HS-5 (cell line): ENCODE measurements at places on chromosomes 7 and 10.

DNA sequence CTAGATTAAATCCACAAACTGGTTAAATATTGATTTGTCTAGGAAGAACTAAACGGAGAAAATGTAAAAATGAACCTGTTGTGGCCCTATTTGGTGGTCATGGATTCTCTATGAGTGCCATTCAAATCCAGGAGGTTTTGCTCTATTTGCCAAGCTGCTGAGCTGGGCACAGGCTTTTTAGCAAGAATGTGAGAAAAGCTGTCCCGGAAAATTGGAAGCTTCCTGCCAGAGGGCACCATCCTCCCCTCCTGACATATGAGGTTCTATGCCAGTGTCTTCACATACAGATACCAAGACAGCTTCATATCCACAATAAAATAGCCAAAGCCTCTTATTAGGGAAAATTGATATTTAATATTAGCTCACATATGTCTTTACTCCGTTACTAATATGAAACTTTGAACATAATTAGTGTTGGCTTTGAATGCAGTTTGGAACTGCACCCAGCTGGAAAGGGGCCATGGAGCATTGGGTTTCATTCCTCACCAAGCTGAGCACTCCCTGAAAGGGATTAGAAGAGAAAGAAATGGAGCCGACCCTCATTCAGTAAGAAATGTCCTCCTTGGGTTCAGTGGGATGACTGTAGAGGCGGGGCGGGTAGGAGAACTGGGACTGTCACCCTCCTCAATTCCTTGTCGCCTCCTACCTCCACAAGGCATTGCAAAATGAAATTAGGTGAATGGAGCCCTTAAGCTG, 47.8 kb downstream of the NRCAM start:
- DNase-seq, result no peak

- DNase-seq, result no peak
These were observed 186.2 kb upstream of the MTPN start for GRCh38 chr7:136163340-136163801.

DNA sequence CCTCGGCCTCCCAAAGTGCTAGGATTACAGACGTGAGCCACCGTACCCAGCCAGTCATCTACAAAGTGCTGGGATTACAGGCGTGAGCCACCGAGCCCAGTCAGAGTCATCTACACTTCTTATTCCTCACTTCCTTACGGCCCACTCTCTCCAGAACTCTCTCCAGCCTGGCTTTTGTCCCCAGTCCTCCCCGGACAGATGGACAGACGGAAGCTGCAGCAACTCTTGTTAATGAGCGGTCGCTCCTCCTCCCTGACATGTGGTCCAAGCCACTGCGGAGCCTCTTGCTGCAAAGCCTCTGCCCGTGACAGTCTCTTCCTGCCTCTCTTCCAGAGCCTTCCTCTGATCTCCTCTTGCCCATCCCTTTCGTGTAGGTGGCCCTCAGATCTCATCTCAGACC, 45.9 kb downstream of the TMEM270 start:
- no peak for DNase-seq

GRCh38 chr10:1733720-1734119, 3.6 kb downstream of the ADARB2 start:
- no peak for DNase-seq

DNA sequence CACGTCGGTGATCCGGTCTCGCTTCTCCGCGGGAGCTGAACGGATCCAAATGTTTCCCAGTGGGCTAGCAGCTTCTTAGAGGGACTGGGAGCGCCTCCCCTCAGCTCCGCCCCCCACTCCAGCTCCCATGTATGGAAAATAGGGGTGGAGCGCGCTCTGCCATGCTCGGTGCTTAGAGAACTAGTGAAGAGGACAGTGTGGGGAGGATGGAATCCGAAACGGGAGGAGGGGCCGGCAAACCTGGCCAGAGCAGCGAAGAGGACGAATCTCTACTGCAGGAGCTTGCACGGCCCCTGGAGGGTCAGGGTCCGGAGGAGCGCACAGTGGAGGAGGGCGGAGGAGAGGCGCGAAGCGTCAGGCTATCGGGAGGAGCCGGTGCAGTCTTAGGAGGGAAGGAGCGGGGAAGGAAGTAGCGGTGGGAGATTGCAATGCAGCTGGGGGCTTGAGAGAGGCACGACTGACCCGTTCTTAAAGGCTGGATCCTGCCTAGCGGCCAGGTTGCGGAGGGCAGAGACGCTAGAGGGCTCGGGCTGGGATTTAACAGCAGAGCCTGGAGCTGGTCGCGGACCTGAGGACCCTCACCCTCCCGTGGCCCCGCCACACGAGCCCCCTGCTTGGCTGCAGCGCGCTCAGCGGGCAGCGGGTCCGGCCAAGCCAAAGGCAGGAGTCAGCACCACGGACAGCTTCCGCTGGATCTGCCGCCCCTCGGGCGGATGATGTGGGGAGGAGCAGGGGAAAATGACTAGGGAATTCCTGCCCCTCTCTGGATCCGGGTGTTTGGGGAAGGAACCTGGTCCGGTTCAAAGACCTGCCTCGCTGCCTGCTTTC, at the start of gene PRLHR:
TSS of gene PRLHR (minus strand) at position 51 of the 828 bp plus-strand sequence. CDS start 404 bp downstream, outside the sequence.
- no peak for DNase-seq

GRCh38 chr7:106997487-106998271, 46.8 kb upstream of the PRKAR2B start:
- DNase-seq, result no peak

- no peak for DNase-seq
These were observed 8.9 kb downstream of the FGF8 start for GRCh38 chr10:101766753-101767599.

DNA sequence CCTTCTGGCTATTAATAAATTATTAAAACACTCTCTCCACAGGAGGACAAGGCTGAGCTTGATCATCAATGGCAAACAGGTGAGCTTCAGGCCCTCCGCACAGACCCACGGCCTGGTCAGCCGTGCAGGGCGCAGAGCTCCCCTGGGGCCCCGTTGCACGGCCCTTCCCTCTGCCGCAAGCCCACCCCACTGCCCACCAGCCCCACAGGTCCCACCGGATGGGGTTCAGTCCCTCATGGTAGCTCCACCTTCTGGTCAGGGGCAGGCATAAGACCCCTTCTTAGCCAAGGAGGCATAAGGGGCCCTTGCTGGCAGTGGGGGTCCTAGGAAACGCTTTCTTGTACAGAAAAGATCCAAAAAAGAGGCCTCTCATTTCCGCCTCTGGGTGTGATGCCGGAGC, 84.6 kb downstream of the MAD1L1 start:
- no peak for DNase-seq

DNA sequence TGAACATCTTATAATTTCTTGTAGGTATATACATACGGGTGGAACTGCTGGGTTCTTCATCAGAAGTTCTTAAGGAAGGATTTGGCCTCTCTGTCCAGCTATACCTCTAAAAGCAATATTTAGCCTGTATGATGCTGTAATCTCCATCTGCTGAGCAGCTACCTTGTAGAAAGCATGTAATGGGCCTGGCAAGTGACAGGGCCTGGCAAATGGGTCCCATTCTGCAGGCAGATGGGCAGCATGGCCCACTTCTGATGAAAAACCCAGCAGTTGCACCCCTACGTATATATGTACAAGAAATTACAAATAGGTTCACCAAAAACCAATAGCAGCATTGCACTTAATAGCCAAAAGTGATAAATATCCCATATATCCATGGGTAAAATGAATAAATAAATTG, 9.0 kb downstream of the PLPP4 start:
- no peak for DNase-seq

DNA sequence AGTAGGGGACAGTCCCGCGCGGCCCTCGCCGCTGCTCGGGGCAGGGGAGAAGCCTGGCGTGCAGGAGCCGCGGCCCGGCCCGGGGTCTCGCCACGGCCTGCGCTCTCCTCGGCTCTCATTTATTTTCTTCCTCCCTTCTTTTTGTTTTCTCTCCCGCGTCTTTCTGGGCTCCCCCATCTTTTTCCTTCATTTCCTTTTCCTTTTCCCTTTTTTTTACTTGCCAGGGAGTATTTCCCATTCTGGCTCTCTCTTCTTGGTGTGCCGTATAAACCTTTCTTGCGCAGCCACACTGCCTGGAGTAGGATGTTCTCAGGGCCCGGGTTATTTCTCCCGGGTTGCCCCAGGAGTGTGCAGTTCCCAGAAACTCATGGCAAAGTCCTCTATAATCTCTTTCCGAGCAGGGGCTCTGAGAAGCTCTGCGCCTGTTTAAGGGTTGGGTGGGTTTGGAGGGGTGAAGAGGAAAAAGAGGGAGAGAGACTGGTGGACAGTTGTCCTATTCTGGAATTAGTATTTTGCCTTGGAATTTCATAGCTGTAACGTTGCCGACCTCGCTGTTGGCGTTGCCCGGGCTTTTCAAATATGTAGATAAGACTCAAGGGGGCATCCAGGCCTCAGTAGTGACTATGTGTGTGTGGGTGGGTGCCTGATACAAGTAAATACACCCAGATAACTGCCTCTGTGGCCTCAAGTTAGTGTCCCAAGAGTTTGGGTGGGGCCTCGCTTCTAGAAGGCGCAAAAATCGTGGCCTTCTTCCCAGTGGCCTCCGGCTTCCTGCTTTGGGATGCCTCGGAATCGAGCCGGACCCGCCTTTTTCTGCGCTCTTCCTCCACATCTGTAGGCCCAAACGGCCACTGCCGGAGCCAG, 4.3 kb upstream of the ZNF503 start:
- no peak for DNase-seq

GRCh38 chr10:48794074-48794473, 109.4 kb downstream of the WDFY4 start:
- DNase-seq, result no peak

DNA sequence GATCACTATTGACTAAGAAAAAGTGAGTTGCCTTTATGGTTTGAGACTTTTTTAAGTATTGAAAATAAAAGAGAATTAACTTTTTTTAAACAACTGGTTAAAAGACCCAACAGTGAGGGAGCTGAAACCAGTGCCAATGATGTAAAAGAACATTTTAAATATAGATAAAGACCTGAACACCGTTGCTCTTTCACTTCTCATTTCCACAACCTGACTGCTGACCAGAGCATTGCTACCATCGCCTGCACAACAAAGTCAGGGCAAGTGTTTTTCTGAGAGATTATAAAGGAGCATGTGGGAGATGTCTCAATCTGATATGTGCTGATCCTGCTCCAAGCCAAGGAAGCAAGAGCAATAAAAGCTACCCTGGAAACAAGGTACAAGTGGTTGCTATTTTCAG, 34.7 kb downstream of the IMMP2L start:
- DNase-seq, result no peak

GRCh38 chr10:15457382-15457781, 86.3 kb upstream of the FAM171A1 start:
- no peak for DNase-seq
